ENCODE measurements at places on chromosomes 12 and 14. TPM values are rescaled to one million over a fixed set of nuclear protein-coding genes. Genes with fewer than 3 reads are reported as not detected.

GRCh38 chr14:88505621-88506020, 49.2 kb downstream of the PTPN21 start:
- no peak for DNase-seq

Gene CCDC175
- polyA plus RNA-seq = 0.59 TPM

GRCh38 chr12:26255893-26256645, 60.7 kb downstream of the SSPN start:
- no peak for DNase-seq

Gene NKX2-8
- polyA plus RNA-seq = not detected

DNA sequence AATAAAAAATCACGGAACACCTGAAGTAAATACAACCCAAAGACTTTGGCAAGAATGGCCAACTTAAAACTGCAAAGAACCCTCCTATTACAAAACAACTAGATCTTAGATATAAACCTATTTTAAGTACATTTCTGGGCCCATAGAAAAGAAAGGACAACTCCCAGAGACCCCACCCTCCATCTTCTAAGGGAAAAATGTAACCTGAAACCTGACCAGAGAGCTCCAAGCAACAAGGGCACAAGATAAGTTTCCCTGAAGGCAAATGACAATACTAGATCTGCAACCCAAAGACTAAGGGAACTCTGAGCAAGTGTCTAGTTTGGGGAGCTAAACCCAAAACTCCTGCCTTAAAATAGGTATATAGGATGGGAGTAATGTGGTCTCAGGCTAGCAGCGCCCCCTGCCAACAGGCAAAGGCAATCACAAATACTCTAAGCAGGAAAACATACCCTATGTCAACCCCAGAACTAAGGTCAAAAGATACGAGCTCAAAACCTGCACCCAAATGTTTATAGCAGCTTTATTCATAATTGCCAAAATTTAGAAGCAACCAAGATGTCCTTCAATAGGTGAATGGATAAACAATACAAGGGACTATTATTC, 218.9 kb downstream of the ITPR2 start:
- DNase-seq = no peak

- DNase-seq = no peak
Observed at GRCh38 chr14:81797315-81797714, 263.7 kb upstream of the SEL1L start.

Gene SLC25A47
- polyA plus RNA-seq = not detected

GRCh38 chr12:12877781-12878455, 13.4 kb upstream of the GPRC5A start:
- DNase-seq = no peak

- no peak for DNase-seq
Observed at GRCh38 chr12:9381619-9382018, 173.4 kb upstream of the PZP start.

GRCh38 chr14:56561606-56562005, 18.0 kb upstream of the TMEM260 start:
- no peak for DNase-seq

Gene SPX
- polyA plus RNA-seq = 21.4 TPM

Gene TGFB3
- 19.1 TPM for polyA plus RNA-seq

Gene TEX22
- polyA plus RNA-seq = 2.4 TPM

GRCh38 chr14:22821193-22822015, 6.2 kb upstream of the SLC7A7 start:
- DNase-seq = no peak

GRCh38 chr14:105666420-105666819, 140.0 kb downstream of the TMEM121 start:
- no peak for DNase-seq

DNA sequence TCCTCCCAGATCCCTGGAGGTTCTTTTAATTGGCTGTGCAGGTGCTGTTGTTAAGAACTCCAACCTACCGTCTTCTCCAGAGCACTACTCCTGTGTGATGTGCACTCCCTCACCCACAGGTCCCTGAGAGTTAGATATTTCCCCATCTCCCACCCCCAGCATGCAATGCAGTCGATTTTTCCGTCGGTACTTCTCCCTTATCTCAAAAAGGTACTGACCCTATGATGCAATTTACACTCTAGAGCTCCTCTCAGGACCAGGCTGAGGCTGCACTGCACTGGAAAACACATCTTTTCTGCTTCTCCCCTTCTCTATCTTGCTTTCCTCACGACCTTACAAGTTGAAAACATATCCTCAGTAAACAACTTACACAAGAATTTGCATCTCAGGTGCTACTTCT, 312.4 kb upstream of the TBX3 start:
- DNase-seq = no peak

DNA sequence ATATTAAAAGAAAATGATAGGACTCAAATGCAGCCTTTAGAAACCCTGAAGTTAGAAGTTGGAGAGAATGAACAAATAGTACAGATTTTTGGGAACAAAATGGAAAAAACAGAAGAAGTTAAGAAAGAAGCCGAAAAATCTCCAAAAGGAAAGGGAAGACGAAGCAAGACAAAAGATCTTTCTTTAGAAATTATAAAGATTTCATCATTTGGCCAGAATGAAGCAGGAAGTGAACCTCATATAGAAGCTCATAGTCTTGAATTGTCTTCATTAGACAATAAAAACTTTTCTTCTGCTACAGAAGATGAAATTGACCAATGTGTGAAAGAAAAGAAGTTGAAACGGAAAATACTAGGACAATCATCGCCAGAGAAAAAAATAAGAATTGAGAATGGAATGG, 31.4 kb upstream of the TOMM20L start:
- no peak for DNase-seq

GRCh38 chr12:3803865-3804472, 51.1 kb upstream of the CRACR2A start:
- peak; percentile 56 for DNase-seq

GRCh38 chr14:70789361-70789760, 20.0 kb downstream of the MAP3K9 start:
- no peak for DNase-seq

Gene CLEC4A
- polyA plus RNA-seq = 2.3 TPM

- no peak for DNase-seq
Observed at GRCh38 chr12:106392759-106393158, 35.2 kb downstream of the POLR3B start.

- DNase-seq = peak; percentile 25
Observed at GRCh38 chr14:44961151-44961553, 595 bp downstream of the KLHL28 start.

DNA sequence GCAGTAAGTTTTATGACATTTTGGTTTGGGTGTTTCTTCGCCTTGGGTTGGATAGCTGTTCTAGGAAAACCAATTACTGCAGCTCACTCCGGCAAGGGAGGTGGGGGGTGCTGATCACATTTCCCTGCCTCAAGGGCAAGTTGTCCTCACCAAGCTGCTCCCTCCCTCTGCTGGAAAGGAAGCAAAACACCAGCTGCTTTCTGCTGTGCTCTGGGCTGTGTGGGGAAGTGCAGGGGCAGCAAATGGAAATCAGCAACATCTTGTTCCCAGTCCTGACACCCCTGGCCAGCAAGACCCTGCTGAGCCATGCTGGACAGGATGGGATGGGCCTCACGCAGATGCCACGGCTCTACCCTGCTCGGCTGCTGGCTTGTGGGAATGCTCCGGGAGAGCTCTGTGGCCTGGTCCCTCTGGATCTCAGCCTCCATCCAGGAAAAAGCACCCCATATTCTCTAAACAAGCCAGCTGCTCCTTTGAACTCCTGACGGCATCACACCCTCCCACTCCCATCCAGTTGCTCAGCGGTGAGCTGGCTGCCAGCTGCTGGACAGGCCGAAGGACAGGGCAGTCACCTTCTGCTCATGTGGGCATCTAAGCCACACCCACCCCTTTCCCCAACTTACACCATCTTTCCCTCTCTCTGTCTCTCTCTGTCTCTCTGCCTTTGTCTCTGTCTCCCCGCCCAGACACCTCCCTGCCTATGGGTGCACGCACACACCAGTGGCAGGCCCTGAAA, 52.4 kb upstream of the EIF5 start:
- peak; percentile 55 for DNase-seq

DNA sequence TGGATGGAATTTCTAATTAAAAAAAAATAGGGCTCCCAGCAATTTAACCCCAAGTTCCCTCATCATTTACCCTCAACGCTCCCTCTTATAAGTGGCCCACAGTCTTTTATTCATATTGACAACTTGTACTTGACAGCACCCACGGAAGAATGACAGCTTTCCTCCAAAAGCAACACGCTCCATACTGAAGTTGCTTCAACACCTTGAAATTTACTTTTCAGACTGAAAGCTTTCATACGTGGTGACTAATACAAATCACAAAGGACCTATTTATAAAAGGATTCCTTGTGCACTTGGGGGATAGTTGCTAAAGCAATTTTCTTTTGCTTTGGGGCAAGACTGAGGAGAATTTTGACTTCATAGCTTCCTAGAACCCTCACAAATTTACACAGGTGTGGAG, 1629.4 kb upstream of the SEL1L start:
- no peak for DNase-seq

GRCh38 chr12:48125985-48126384, 6.8 kb downstream of the PFKM start:
- DNase-seq = no peak

Data from right renal pelvis (tissue), 4 donors.